ENCODE measurements at places on chromosomes 5 and 9. TPM values are rescaled to one million over a fixed set of nuclear protein-coding genes. Genes with fewer than 3 reads are reported as not detected.

TAF1L gene
- not detected for total RNA-seq

LCN1 gene
- not detected for total RNA-seq

SLC1A1 gene
- total RNA-seq: 1.4 TPM

NHP2 gene
- total RNA-seq: 179 TPM

DDX4 gene
- not detected for total RNA-seq

FAM153A gene
- total RNA-seq: 3.1 TPM

PRR7 gene
- total RNA-seq: 4.3 TPM

LRRC14B gene
- not detected for total RNA-seq

NINJ1 gene
- total RNA-seq: 16.9 TPM

PCDHAC2 gene
- 0.24 TPM for total RNA-seq

CCDC192 gene
- not detected for total RNA-seq

PIP5K1B gene
- 1.3 TPM for total RNA-seq

SVEP1 gene
- 1.2 TPM for total RNA-seq

HINT1 gene
- total RNA-seq: 181 TPM

MEGF10 gene
- total RNA-seq: 0.12 TPM
